SJCRH30 (cell line): ENCODE measurements at places on chromosomes 5 and 9. TPM values are rescaled to one million over a fixed set of nuclear protein-coding genes. Genes with fewer than 3 reads are reported as not detected.

DNA sequence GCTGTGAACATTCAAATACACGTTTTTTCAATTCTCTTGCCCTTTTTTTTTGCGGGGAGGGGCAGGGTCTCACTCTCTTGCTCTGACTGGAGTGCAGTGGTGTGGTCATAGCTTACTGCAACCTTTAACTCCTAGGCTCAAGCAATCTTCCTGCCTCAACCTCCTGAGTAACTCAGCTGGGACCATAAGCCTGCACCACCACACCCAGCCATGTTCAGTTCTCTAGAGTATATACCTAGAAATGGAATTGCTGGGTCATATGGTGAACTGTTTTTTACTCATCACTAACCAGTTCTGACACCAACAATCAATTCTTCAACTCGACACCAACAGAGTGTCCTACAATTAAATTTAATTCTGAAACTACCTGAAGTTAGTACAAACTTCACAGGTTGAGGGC, 85.5 kb upstream of the ZNF169 start:
- no peak for DNase-seq

- DNase-seq: no peak
Measured at GRCh38 chr5:99835791-99836190, 699.4 kb upstream of the FAM174A start.

DNA sequence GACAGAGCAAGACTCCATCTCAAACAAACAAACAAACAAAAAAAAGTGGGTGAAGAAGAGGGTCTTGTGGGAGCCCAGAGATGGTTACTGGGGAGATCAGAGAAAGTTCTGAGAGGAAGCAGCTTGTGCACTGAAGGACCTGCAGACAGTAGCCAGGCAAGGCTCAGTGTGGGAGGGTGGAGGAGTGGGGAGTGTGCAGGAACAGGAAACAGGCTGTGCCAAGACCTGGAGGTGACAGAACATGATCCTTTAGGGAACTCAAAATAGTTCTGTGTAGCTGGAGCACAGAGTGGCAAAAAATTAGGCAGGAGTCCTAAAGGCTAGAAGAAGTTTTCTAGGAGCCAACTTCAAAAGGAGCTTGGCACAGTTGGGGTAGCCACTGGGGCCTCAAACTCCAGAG, 19.2 kb upstream of the NANS start:
- DNase-seq: no peak

- peak; percentile 52 for DNase-seq
Measured at GRCh38 chr9:93025736-93026135, 32.8 kb upstream of the SUSD3 start.

DNA sequence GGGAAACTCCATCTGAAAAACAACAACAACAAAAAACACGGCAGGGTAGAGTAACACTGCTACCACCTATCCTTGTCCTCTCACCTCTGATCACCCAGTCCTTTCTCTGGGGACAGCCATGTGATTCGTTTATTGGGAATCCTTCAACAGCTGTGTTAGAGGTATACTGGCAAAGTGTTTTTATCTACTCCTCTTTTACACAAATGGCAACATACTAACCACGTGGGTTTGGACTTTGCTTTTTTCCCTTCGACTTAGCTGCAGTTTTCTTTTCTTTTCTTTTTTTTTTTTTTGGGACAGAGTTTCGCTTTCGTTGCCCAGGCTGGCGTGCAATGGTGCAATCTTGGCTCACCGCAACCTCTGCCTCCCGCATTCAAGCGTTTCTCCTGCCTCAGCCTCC, 11.2 kb upstream of the SET start:
- no peak for DNase-seq

- no peak for DNase-seq
Measured at GRCh38 chr9:126693428-126693944, 79.8 kb downstream of the LMX1B start.

DNA sequence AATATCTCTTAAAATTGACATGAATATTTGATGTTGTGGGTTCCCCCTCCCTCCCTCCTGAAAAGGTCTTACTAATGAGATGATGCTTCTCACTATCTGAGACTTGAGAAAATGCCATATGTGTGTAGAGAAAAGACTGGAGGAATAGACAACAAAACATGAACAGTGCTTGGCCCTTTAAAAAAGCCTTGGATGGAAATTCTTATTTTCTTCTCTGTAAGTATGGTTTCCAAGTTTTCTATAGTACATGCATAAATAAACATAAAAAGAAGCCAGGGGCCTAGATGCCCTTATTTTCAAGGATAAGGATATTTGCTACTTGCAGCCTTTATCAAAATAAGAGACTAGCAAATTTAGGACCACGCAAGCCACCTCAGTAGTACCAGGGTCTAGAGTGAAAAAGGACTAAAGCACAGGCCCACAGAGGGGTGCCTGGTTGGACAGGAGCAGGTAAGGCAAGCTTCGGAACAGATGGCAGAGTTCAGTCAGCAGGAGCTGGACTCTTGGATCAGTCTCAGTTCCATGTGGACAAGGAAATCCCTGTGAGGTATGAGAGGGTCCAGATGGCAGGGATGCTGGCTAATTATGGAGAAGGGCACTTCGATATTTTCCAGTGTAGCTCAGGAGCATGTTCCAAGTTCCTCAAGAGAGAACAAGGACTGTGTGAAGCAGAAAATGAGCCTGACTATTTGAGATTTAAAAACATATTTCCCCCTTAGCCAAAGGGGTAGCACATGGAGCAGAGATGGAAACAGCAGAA, 4.6 kb upstream of the ANP32B start:
- no peak for DNase-seq

DNA sequence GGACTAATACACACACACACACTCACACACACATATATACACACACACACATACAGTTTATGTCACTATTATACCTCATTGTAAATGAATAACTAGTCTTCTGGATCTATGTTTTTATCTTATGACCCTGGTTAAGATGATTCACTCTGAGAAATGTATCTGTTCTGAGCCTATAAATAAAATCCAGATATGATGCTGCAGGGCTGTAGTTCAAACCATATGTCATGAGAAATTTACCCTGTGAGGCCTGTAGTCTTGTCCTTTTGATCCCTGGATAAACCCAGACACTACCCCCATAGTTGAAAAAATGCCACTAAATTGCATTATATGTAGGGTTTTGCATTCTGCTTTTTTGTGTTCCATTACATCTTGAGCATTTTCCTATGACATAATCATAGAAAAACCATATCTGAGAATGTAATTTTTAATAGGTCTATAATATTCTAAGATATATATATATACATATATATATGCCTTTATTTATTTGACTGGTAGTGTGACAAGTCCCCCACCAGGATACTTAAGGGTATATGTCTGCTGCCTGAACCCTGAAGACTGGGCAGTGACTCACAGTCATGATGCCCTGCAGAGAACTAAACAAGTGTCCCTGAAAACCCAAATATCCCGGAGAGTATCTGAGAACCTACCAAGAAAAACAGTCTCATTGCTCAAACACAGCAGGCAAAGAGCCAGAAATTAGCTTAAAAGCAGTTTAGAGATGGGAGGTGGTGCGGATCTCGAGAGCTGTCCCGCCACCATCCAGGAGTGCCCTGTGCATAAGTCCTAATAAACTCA, 18.4 kb upstream of the ALDOB start:
- DNase-seq: no peak

DNA sequence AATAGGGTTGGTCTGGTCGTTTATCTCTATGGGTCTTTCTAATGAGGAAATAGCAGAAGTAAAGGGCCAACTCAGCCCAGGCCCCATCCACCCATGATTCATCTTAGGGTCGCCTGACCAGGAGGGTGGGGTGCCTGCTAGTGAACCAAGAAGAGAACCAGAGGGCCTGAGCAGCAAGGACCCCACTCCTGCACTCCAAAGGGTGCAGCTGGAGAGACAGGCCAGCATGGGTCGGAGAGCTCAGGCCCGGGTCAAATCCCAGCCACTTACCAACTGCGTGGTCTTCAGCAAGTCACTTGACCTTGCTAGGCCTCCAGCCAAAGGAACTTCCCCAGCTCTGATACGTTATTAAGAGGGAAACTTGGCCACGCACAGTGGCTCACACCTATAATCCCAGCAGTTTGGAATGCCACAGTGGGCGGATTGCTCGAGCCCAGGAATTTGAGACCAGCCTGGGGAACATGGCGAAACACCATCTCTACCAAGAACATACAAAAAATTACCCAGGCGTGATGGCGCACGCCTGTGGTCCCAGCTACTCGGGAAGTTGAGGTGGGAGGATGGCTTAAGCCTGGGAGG, 4.3 kb downstream of the BBLN start:
- DNase-seq: no peak

The ITGA1 gene
- 8.8 and 9.9 TPM in 2 replicates for total RNA-seq

The C9orf57 gene
- not detected in 2 replicates for total RNA-seq

The SLC6A3 gene
- total RNA-seq: 0.04 and 0.23 TPM in 2 replicates
